ENCODE measurements at places on chromosomes 4 and X.

GRCh38 chrX:40385682-40386081 lies 195.1 kb upstream of the ATP6AP2 start:
- DNase-seq = no peak

- no peak for DNase-seq
Observed at GRCh38 chr4:90537491-90537890, 410.3 kb downstream of the CCSER1 start.

GRCh38 chr4:107755841-107756356 lies 35.9 kb upstream of the PAPSS1 start:
- no peak for DNase-seq

- no peak for DNase-seq
Observed at GRCh38 chr4:34245276-34245675, 1999.0 kb downstream of the ARAP2 start.

DNA sequence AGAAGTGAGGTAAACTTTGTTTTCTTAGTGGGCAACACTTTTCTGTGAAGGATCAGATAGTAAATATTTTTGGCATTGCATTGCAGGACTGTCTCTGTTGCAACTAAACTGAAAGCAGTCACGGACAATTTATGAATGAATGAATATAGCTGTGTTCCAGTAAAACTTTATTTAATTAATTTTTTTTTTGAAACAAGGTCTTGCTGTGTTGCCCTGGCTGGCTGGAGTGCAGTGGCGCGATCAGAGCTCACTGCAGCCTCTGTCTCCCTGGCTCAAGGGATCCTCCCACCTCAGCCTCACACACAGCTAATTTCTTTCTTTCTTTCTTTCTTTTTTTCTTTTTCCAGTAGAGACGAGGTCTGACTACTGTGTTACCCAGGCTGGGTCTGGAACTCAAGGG lies 15.8 kb downstream of the RBM10 start:
- no peak for DNase-seq

DNA sequence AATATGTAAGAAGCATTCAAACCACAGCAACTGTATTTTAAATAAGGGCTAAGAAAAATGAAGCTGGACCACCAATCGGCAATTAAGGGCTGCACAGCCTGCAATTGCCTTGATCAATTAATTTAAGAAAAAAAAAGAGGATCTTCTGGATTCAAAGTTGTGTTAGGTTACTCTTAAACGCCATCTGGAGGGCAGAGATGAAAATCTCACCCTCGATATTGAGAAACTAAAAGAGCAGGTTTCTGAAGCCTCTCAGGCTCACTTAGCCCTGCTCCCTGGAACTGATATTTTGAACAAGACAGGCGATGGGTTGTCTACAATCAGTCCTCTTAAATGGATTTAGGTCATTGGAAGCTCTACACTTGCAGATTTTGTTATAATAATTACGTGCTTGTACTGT lies 579.4 kb downstream of the GRXCR1 start:
- DNase-seq = no peak

DNA sequence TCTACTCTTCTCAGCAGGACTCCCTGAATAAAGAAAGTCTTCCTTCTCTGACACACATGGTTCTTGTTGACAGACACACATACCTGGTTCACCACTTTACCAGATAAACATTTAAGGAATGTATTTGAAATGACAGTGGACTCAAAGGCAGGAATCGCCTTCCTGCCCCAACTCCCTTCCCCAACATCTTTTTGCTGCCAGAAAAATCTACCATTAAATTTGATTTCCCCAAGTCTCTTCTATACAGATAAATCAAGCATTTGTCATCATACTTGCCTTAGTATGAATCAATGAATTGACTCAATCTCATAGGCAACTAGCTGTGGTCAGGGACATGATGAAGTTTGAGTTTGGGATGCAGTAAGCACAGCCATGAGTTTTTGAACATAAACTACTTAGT lies 23.3 kb upstream of the ANXA5 start:
- no peak for DNase-seq

- no peak for DNase-seq
Observed at GRCh38 chrX:63327788-63328187, 23.3 kb downstream of the SPIN4 start.

DNA sequence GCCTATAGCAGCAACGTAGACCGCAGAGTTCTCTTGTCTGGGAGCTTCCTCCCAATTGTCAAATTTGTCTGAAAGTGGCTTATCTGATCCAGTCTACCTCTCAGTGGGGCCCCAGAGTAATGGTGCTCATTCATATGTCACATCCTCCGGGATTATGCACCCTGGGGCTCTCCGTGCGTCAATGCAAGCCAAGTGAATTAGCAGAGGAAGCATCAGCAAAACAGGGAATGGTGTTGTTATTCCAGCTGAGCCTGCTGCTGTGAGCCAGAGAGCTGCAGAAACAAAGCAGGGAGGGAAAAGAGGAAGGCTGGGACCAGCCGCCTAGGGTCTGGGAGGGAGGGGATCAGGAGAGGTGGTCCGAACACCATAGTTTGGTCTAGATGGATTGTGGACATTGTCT lies 95.2 kb downstream of the CLNK start:
- no peak for DNase-seq

DNA sequence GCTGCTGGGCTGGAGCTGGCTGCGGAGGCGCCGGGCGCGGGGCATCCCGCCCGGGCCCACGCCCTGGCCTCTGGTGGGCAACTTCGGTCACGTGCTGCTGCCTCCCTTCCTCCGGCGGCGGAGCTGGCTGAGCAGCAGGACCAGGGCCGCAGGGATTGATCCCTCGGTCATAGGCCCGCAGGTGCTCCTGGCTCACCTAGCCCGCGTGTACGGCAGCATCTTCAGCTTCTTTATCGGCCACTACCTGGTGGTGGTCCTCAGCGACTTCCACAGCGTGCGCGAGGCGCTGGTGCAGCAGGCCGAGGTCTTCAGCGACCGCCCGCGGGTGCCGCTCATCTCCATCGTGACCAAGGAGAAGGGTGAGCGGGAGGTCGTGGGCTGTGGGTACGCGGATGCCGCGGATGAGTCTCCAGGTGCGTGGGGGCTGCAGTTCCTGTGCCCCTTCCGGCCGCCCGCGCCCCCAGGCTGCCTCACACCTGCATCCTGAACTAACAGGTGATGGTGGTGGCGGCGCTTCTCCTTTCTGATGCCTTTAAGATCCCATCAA lies 499 bp downstream of the CYP2U1 start:
- DNase-seq = peak; percentile 13

DNA sequence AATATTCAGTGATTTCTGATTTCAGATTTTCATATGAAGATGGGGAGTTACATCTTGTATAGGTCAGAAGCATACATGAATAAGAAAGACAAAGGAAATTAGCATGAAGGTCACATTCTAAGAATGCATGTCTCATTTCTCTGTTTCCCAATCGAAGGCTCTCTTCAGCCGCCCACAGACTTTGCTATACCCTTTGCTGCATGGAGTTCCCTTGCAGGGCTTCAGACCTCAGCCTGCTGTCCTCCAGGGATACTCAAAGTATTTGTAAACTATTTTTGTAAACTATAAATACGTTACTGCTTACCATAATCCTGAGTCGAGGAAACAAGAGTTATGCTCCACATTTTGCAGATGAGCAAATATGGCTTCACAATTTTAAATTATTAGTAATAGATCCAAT lies 738.4 kb downstream of the PCDH18 start:
- DNase-seq = no peak

DNA sequence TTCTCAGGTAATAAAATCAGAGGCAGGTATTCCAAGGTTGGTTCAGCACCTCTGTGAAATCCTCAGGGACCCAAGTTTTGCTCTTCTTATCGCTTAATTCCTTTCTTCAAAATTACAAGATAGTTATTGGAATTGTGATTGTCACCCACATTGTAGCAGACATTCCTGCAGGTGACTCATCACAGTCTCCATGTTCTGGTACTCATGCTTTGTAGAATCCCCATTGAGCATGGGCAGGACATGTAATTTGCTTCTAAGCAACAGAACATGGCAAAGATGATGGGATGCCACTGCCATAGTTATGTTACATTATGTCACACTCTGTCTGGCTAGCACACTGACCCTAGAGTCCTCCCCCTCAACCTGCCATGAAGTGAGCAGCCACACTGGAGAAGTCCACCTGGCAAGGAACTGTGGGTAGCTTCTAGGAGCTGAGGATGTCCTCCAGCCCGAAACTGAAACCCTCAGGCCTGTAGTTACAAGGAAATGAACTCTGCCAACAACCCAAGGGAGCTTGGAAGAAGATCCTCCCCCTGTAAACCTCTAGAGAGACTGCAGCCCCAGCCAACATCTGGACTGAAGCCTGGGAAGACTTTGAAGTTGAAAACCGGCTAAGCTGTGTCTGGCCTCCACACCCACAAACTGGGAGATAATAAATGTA lies 58.3 kb upstream of the GUCY1A1 start:
- DNase-seq = no peak

DNA sequence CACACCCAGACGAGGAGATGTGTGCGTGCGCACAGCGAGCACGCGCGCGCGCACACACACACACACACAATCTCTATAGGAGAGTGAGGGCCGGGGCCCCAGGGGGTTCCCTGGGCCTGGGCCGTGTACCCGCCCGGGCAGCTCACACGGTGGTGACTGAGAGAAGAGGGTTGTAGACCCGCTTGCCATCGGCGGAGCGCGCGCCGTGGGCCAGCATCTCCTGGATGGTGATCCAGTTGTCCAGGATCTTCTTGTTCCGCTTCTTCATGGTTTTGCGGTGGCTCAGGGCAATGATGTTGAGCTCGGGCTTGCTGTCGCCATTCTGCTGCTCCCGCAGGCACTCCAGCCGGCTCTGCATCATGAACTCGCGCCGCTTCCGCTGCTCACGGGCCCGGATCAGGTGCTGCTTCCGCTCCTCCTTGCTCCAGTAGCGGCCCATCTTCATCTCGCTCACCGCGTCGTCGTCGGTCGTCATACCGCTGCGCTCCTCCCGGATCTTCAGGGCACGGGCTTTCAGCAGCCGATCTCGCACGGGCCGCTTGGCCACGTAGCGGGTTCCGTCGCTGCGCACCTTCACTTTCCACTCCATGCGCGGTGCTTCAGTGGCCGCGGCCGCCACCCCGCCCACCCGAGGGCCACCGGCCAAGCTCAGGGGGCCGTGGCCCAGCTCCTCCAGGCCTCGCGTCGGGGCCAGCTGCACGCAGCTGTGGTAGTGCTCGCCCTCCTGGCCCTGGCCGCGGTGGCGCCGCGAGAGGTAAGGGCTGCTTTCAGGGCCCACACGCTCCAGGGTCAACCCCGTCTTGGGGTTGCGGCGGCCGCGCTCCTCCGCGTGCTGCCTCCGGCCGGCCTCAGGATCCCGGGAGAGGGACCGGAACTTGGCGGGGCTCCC lies 9.0 kb downstream of the SSR4 start:
- DNase-seq = no peak

DNA sequence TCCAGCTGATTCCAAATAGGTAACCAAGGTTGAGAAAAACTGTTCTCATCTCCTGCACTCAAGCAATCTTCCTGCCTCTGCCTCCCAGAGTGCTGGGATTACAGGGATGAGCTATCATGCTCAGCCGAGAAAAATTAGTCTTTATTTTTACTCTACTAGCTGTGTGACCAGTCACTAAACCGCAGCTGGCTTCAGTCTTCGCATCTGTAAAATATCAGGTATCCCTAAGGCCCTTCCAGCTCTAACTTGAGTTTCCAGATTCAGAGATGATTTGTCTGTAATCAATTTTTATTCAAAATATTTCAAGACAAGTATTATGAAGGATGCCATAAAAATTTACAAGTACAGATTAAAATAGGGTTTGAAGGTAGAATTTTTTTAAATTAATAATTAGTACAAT lies 3.5 kb downstream of the ADH6 start:
- DNase-seq = no peak

GRCh38 chrX:8052909-8053308 lies 118.2 kb downstream of the VCX2 start:
- no peak for DNase-seq

DNA sequence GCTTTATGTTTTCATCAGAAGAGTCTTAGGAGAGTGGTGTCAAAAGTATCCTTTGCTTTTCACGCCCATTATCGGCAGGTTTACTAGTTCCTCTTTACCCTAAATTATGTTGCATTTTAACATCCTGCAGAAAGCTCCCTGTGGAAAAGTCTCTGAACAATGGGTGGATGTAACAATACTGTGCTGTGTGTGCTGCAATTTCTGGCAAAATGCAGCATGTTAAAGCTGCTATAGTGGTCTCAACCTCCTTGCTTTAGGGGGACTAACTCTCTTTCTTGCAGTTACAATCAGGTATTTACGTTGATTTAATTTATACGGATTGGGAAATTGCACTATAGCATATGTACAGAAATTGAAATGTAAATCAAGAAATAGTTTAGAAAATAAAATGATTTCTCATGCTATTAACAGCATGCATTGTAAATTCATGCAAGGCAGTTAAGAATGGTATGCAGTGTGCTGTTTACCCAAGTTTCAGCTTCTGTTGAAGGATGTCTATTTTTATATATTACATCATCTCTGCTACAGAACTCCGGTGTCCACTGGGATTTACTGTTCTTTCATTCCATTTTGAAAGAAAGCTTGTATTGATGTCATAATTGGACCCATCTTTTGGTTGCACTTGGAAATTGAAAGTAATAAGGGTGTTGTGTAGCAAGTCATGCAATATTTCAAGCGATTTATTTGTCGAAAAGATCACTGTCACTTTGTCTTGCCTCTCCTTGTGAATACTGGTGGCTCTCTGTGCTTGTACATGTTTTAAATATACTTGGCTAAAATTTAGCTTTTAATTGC lies 145.7 kb downstream of the RAPGEF2 start:
- no peak for DNase-seq

DNA sequence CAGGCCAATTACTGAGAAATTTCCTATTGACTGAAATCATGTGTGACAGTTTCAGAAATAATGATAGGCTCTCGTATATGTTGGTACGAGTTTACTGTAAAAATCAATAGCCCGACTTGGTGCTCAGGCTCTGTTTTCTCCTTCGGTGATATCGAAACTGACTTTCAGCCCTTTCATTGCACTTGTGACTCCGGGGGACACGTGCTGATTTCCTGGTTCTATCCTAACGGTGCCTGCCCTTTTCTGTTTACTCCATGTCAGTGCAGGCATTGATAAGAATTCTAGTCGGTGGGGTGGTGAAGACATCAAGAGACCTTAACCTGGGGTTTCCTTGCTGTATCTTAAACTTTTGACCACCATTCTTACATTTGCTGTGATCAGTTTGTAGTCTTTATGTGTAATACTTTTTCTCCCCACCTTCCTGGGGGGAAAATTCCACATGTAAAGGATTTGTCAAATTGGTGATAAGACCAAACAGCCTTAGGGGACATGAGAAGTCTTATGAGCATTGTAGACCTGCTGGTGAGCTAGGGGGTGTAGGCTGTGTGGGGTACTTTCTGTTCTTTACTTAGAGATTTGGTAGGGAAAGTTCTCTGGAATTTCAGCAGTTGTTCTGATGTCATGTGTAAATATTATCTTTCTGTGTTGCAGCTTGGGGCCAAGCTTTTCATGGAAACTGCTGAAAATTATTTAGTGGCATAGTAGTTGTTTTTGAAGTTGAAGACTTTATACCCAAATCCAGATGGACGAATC lies 52.7 kb downstream of the TMEM131L start:
- no peak for DNase-seq

- no peak for DNase-seq
Observed at GRCh38 chr4:2334826-2335728, 73.2 kb upstream of the MXD4 start.

DNA sequence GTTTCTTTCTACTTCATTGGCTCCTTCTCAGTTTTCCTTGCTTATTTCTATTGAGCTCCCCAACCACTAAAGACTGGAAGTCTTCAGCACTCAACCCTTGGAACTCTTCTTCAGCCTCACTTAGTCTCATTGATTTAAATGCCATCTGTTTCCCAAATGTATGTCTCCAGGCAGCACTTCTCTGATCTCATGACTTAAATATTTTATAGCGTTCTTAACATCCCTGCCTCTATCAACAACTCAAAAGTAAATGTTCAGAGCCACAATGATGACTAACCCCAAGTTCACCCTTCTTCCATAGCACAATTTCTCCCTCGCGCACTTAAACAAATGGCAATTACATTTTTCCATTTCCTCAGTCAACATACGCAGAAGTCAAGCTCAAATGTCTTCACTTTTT lies 1393.3 kb downstream of the ARAP2 start:
- no peak for DNase-seq
